ENCODE measurements at places on chromosomes 3 and 15.

DNA sequence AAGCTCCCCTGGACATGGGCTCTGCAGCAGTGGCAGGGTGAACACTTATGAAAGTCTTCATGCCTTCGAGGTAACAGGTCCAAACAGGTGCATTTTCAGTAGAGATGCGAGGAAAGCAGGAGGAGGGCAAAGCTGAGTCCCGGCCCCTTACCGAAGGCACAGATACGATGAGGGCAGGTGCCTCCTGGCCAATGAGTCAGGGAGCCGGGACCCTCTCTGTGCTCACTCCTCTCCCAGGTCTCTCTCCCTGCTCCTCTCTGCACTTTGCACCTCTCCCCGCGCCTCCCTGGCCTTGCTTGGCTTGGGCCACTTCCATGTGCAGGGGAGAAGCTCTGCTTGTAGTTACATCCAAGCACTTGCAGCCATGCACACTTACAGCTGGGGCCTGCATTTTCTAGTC lies 187.1 kb downstream of the ATP10A start:
- no peak for DNase-seq

DNA sequence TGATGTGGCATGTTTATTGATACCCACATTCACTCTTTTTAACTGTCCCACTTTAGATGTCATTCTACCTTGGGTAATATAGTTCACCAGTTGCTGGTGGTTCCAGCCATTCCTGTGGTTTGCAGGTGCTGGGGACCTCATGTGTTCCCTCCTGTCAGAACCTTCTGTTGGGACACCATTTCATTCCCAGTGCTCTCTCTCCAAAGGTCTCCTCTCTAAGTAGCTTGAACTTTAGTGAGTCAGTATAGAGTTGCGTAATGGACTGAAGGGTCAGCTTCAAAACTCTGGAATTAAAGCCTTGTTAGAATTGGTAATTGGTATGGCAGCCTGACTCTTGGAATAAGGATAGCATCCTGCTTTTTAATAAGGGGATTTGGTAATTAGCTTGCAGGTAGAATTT lies 108.5 kb downstream of the PLCL2 start:
- no peak for DNase-seq

DNA sequence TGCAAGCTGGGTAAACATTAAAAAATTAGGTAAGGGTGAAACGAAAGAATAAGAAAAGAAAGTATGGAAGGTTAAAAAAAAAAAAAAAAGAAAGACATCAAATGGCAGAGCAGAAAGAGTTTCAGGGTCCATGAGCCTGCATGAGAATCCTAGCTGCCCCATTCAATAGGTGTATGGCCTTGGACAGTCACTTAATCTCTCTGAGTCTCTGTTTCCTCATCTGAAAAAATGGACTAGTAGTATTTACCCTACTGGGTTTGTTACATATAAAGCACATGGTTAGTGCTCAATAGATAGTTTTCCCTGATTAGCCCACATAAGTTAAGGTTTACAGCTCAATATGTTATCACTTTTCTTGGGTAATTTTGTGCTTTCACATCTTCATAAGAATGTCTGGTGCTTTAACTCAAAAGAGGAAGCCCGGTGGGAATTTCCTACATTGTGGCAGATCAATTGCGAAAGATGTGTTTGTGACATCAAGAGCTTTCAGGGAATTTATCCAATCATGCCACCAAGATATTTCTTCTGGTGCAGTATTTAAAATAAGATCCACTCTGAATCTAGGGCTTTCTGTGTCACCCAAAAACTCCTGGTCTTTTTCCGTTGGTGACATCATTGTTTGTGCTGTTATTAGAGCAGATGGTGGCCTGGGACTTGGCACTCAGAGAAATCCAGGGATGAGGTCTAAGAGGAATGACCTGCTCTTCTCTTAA lies 57.2 kb upstream of the UBE2E1 start:
- no peak for DNase-seq

DNA sequence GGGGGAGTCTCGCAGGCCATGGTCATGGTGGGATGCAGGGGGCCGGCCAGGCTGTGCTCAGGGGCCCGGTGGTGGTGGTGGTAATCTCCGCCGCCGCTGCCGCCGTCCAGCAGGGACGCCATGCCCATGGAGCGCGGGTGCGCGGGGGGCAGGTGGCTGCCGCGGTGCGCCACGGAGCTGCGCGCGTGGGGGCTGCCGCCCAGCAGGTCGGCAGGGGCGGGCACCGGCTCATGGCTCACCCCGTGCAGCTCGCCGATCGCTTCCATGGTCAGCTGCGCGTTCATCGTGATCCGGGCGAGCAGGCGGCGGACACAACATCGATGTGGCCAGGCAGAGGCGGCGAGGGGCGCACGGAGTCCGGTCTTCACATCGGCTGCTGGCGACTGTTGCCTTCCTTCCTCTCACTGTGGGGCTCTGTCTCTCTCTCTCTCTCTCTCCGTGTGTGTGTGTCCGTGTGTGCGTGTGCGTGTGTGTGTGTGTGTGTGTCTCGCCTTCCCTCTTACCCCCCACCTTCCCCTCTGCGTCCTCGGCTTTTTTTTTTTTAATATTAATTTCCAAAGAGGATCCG lies 451 bp downstream of the ONECUT1 start:
- DNase-seq = no peak

DNA sequence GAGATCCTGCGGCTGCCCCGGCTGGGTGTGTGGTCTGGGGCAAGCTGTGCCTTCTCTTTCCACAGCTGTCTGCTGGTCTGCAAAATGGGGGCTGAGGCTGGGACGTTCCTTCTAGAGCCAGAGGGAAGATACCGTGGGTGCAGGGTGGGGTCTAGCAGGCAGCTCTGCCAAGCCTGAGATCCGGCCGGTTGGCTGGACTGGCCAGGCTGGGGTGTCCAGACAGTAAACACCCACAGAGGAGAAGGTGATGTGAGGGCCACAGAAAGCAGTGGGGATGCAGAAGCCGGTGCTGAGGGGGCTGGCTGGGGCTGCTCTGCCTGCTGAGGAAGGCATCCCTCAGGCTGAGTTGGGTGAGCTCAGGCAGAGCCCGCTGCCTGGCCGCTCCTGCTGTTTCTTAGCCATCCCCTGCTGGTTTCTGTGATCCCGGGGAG lies 46.1 kb downstream of the FBLN2 start:
- DNase-seq = no peak

DNA sequence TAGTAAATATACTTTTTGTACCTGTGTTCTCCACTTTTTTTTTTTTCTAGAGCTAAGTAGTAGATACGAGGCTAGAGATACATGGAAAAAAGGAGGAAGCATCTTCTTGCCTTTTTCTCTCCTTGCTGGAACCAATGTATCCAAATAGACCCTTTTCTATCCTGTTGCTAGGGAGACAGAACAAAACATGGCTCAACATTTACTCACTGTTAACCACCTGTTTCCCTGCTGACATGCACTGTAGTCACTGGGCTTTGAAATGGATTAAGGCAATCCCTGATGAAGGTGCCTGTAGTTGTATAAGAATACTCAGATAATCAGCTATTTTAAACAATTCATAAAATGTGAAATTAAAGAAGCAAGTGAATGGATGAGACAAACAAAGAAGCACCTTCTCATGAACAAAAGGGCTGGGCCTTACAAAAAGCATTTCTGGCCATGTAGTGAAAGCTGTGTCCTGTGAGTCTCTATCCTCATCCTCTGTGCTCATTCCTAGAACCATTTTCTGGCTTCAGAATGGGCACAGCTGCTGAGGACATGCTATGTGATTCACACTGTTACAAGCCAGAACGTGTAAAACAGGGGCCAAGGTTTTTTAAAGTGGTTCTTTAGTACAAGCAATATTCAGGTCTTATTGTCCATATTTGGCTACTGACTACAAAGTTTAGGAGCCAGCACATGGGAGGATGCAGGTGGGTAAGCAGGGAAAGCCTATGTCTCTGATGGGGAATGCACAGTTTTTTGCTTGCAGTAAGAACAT lies 100.4 kb upstream of the NDN start:
- DNase-seq = no peak

DNA sequence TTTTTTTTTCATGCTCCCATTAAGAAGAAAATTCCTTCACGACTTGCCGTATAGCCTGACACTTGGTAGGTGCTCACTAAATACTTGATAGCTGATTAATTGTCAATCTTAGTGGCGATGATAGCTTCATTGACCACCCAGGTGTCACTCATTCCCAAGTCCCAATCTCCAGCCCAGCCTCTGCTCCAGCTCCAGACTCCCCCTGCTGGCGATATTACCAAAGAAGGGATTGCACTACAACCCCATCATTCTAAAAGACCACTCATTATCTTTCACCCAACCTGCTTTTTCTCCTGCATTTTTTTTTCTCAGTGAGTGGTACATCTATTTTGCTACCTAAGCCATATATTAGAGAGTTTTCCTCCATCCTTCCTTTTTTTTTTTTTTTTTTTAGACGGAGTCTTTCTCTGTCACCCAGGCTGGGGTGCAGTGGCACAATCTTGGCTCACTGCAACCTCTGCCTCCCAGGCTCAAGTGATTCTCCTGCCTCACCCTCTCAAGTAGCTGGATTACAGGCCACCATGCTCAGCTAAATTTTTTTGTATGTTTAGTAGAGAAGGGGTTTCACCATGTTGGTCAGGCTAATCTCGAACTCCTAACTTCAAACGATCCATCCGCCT lies 19.5 kb upstream of the COMMD2 start:
- DNase-seq = no peak

DNA sequence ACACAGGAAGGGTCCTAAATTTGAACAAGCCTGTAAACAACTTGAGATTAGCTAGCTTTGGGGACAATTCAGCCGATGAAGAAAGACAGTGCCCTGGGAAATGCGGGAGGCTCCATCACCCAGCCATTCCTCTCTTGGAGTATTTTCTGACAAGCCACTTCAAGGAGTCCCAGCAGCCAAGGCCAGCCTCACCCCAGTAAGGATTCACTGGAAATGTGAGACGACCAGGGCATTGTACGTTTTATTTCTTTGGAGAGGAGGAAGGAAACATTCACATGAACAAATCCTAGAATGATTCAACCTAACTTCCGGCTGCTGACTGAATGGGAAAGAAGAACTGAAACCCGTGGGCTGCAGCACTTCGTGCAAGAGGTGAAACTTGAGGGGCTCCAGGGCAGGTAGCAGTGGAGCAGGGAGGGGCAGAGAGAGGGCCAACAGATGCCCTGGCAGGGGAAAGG lies 116.4 kb upstream of the ARHGEF3 start:
- DNase-seq = no peak

GRCh38 chr15:78224023-78224411 lies 10.3 kb downstream of the ACSBG1 start:
- DNase-seq = no peak

DNA sequence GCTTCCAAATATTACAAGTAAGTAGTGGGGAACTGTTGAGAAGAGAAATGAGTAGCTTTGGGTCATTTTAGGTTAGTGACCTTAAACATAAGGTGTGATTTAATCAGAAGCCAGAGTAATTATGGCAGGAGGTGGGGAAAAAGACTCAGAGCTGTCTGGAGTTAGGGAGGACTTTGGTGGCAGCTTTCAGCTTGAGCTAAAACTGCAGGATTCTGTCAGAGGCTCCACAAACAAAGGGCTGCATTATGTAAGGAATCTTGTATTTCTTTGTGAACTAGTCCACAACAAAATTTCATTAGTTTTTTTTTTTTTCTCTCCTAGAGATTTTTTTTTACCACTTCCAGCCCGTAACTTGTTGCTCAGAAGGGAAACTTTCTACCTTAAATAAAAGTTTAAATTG lies 345.3 kb downstream of the TIGIT start:
- DNase-seq = no peak

- no peak for DNase-seq
These were observed 9.5 kb downstream of the ZBTB47 start for GRCh38 chr3:42662813-42663535.

- DNase-seq = no peak
These were observed 16.3 kb downstream of the ARL8B start for GRCh38 chr3:5138214-5138981.

DNA sequence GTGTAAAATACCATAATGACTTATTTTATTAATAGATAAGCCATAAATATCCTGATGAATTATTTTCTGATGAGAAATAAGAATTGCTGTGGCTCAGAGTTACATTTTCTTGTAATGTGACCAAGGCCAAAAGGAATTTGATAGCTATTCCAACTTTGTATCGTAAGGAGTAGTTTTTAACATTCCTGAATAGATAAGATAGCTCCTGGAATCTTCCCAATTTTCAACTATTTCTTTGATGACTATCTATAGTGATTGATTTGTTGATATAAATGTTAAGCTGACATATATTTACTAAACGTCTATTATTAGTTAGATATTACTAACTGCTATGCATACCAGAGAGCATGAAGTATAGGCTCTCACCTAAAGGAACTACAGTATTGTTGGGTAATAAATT lies 49.1 kb upstream of the SATB1 start:
- DNase-seq = no peak

DNA sequence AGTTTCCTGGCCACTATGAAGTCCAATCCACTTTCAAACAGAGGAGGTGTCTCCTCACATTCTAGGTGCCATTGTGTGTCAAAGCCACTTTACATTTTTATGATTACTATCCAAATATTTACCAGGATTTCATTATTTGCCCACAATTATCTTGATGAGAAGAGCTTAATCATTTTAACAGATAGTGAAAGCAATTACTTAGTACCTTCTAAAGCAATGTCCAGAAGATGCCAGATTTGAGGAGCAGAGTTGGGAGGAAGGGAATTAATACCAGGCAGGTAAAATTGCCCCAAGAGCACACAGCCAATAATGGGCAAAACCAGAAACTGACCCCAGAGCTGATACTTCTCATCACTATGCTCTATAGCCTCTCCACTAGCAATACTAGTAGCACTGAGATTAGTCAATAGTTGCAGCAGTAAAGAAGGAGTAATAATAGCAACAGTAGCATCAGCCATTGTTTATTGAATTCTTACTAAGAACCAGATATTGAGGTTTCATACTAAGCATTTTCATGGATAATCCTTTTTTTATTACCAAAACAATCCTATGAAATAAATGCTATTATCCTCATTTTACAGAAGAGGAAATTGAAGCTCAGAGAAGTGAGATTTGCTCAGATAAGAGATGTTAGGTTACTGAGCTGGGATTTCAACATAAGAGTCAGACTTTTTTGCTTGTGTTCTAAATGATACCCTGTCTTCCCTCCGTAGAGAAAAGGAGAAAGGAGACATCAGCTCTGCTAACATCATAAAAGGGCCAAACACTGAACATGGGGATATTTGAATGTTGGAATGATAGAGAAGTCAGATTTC lies 509.3 kb upstream of the CFAP20DC start:
- DNase-seq = no peak

GRCh38 chr3:143171141-143171980 lies 51.8 kb downstream of the CHST2 start:
- DNase-seq = no peak

DNA sequence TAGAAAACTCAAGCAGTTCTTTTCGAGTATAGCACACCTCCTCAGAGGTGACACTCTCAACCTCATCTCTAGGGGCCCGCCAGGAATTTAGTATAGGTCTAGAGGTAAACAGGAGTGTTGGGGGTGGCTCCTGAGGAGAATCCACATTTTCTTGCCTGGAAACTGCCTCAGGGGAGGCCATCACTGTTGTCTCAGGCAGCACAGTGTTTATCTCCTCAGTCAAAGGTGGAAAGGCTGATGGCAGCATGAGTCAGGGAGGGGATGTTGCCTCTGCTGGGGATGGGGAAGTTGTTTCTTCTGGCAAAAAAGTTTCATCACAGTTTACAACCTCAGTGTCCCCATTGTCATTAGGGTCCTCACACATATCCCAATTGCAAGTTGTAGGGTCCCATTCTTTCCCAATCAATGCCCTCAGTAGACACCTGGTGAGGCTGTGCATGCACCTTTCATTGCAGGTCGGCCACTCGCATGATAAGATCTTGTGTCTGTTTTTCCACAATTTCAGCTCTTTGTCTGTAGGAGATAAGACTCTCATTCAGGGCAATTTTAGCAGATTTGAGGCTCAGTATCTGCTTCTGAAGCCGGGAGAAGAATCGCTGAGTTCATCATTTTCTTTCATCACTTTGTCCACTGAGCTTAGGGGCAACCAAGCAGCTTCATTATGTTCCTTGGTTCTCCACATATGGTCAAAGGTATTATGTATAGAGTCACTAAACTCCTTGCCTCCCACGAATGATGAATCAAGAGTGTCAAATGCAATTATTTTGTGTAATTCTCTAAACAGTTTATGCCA lies 25.8 kb downstream of the NAALADL2 start:
- DNase-seq = no peak
